ENCODE measurements at places on chromosomes 3 and 15. TPM values are rescaled to one million over a fixed set of nuclear protein-coding genes. Genes with fewer than 3 reads are reported as not detected.

LMAN1L gene
- 0.33 TPM for polyA plus RNA-seq

GP9 gene
- polyA plus RNA-seq = not detected

OXTR gene
- polyA plus RNA-seq = 0.41 TPM

SCN11A gene
- polyA plus RNA-seq = 0.32 TPM

PTH1R gene
- polyA plus RNA-seq = 26.4 TPM

STRIT1 gene
- polyA plus RNA-seq = not detected

CCDC54 gene
- not detected for polyA plus RNA-seq

PRKCI gene
- polyA plus RNA-seq = 15.5 TPM

CCDC12 gene
- 60.7 TPM for polyA plus RNA-seq

RUBCN gene
- 14.6 TPM for polyA plus RNA-seq

SERINC4 gene
- 0.61 TPM for polyA plus RNA-seq

DAZL gene
- not detected for polyA plus RNA-seq
